ENCODE measurements at places on chromosomes 12 and 14. TPM values are rescaled to one million over a fixed set of nuclear protein-coding genes. Genes with fewer than 3 reads are reported as not detected.
A peak's percentile ranks its signal among the peaks of the same experiment; 100 is the strongest.

DNA sequence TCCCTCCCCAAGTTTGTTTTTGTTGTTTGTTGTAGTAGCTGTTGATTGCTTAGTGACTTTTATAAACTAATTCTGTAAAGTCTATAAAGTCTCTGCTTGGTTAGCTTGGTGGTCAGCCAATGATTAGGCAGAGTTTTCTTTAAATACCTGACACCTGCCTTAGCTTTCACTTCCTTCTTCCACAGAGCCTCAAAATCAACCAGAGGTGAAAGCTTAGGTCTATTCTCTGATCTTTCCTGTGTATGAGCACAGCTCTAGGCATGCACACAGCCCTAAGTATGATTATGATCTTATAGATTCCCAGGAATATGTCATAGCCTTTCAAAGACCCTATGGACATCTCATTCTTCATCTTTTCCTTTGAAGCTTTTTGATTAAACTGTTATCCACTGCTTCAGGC is 514.7 kb downstream of the AACS start:
- DNase-seq = no peak

SALL2 gene
- 2.6 TPM for total RNA-seq

- DNase-seq = no peak
These were observed 49.0 kb downstream of the KIF21A start for GRCh38 chr12:39393890-39394289.

DNA sequence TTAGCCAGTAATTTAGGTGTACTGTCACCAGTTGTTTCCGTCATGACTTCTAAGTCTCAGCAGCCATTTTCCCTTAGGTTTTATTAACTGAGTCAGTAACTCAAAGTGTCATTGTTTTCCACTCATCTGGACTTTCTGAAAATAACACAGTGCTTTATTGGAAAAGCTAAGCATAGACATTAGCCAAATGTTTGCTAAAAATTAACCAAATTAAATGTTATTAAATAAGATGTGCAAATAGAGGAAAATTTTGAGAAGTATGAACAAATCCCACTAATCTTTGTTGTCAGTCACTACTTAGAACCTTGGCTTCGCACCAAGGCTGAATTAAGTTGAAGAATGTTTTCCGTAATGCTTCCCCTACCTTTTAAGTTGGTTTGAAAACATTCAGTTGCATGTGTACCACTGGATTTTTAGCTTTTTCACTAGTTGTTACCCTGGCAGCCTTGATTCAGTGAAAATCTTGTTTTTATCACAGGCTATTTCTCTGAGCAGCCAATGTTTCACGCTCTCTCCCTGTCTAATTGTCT is 43.0 kb downstream of the BORCS5 start:
- no peak for DNase-seq

DNA sequence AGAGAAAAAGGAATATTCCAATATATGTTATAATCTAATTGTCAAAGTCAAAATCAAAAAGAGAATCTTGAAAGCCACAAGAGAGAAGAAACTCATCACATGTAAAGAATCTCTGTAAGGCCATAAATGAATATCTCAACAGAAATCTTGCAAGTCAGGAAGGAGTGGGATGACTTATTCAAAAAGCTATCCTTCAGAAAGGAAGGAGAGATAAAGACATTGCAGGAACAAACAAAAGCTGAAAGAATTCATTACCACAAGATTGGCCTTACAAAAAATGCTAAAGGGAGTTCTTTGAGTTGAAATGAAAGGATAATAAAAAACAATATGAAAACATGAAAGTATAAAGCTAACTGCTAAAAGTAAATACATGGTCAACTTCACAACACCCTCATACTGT is 286.8 kb downstream of the LRIG3 start:
- DNase-seq = no peak

GRCh38 chr12:82880442-82880901 is 193.8 kb downstream of the TMTC2 start:
- DNase-seq = no peak

SLC7A8 gene
- 4.4 TPM for total RNA-seq

- DNase-seq = no peak
These were observed 10.6 kb downstream of the MCRS1 start for GRCh38 chr12:49557187-49557916.

ZFHX2 gene
- 1.3 TPM for total RNA-seq

DNA sequence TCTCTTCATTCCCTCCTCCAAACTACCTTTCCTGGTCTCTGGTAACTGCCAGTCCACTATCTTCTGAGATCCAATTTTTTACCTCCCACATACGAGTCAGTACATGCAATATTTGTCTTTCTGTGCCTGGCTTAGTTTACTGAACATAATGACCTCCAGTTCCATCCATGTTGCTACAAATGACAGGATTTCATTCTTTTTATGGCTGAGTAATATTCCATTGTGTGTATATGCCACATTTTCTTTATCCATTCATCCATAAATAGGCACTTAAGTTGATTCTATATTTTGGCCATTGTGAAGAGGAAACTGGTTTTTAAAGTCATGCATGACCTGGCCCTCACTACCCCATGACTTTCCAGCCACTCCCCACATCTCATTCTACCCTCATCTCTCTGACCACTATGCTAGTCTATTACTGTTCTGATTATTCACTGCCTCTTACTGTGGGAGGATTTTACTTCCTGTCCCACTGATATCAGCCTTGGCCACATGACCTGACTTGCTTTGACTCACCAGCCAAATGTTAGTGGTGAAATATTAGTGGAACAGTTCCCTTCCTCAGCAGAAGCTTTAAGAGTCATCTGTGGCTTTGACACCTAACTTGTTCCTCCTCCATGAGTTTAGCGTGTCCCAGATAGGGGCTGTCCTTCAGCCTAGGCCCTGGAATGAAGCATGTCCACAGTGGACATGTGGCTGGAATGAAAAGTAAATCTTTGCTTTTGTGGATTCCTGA is 52.2 kb downstream of the GOLGA5 start:
- DNase-seq = no peak

GRCh38 chr12:65497660-65498059 is 219.2 kb downstream of the MSRB3 start:
- DNase-seq = no peak

SMAGP gene
- 4.4 TPM for total RNA-seq

- no peak for DNase-seq
These were observed 318.2 kb downstream of the NUAK1 start for GRCh38 chr12:105820429-105821125.

- DNase-seq = peak; percentile 24
These were observed 26.3 kb downstream of the TNFAIP2 start for GRCh38 chr14:103149351-103150237.

- DNase-seq = no peak
These were observed 18.0 kb upstream of the PARP11 start for GRCh38 chr12:3891201-3891600.

DNA sequence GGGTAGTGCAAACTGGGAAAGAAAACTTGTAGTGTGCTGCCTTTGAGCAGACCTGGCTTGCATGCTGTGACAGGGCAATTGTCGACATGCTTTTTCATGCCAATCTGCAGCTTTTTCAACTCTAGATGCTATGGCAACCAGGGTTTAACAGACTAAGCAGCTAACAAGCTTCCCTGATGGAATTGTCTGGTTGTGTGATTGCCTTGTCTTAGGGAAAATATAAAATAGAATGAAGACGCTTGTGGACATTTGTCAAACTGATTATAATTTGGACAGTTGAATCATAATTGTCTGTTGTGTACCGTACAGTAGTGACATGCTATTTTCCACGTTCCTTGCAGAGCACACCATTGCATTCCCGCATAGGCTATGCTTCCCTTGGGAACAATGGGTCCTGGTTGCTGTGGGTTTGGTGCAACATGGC is 113.0 kb downstream of the FOXG1 start:
- DNase-seq = no peak

- DNase-seq = no peak
These were observed 11.5 kb downstream of the UBE2N start for GRCh38 chr12:93430280-93430679.

DNA sequence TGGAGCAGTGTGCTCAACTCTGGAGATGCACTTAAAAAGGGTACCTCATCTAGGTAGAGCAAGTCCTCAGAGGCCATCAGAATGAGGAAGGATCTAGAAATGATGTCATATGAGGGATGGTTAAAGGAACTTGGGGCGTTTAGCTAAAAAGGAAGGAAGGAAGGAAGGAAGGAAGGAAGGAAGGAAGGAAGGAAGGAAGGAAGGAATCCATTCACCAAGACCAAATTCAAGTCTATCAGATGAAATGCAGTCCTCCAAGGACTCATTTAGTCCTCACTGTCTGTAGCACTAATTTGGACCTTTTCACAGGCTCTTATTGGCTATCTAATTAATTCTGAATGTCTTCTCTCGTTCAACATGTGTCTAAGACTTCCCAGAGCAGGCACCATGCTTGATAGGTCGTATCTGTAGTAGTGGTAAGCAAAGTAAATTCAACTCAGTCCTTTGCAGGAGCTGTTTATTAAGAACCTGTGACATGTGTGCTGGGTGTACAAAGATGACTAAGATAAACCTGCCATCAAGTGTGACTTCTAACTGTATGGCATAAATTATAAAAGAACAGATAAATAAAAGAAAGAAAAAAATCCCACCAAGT is 63.5 kb downstream of the LLPH start:
- no peak for DNase-seq

USP5 gene
- total RNA-seq = 83.5 TPM

All from cardiac septum (tissue), 1 donor.